ENCODE measurements at places on chromosomes 16 and 17.

GRCh38 chr17:40265337-40265736 lies 22.3 kb upstream of the CDC6 start:
- DNase-seq = no peak

GRCh38 chr17:35169835-35170363 lies 22.3 kb downstream of the UNC45B start:
- DNase-seq = no peak

DNA sequence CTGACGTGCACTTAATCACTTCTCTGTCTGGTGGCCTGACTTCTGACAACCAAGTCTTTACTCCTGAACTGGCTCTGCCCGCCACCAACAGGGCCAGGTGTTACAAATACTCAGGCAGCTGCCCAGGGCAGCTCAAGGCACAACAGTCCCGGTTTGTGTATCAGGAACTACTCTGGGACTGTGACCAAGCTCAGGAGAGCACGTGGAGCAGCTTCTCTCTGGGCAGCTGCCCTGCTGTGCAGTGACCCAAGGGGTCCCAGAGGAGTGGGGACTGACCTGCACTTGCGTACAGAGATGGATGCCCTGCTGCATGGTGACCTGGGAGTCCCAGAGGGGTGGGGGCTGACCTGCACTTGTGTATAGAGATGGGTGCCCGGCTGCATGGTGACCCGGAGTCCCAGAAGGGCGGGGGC lies 21.9 kb downstream of the LITAFD start:
- DNase-seq = no peak

DNA sequence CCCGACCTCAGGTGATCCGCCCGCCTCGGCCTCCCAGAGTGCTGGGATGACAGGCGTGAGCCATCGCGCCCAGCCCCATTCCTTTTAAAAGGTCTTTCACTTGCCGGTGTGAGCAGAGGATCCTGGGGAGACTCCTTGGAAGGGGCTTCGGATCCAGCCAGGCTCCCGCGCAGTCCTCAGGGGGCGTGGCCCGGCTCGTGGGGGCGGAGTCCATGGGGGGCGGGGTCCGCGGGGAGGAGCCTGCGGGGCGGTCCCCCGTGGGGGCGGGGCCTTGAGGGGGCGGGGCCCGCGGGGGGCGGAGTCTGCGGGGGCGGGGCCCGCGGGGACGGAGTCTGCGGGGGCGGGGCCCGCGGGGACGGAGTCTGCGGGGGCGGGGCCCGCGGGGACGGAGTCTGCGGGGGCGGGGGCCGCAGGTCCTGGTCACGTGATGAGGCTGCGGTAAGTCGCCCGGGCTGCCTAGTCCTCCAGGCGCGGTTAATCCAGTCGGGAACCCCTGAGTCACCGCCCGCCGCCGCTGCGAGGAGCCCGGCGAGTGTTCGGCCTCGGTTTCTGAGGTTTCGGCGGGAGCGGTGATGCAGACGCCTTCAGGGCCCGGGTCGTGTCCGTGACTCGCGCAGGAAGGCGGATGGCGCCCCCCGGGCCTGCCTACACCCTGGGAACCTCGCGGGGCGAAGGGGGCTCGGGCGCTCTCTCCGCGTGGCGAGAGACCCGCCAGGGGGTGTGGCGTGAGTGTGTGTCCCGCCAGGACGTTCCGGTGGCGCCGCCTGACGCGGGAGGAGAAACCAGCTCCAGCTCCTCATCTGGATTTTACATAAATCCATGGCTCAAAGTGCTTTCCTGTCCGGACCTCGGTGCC lies 23.6 kb upstream of the ABR start:
- DNase-seq = peak; percentile 61

GRCh38 chr17:15287538-15288267 lies 22.6 kb upstream of the PMP22 start:
- no peak for DNase-seq

- DNase-seq = no peak
These were observed 480 bp downstream of the TXNL4B start for GRCh38 chr16:72092832-72093447.

GRCh38 chr17:79813297-79814126 lies 16.6 kb upstream of the CBX8 start:
- no peak for DNase-seq

- no peak for DNase-seq
These were observed 941 bp downstream of the PDK2 start for GRCh38 chr17:50096092-50096491.

DNA sequence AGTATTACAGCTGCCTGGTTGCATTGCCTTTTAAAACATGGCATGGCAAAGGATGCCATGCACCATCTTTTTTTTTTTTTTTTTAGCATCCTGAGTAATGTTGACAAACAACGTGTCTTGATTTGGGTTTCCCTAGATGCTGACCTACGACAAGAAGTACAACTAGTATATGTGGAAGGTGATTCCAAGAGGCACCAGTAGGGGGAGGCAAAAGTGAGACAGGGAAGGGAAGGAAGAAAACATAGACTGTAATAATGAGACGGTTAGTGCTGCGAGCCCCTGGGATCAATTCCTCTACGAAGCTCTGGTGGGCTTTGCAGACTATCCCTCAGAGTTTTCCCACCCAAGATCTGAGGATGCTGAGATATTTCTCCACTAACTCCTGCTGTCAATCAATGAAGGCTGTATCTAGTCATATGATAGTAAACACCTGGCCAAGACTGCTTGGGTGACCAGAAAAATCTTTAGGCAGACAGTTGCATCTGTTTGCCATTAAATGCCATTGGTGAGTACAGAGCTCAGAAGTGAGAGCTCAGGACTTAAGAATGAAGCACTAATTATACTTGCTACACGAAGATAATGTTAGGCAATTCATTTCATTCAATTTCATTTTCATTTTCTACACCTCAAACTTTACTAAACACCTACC lies 458.6 kb upstream of the GOT2 start:
- DNase-seq = no peak

GRCh38 chr16:10688291-10688690 lies 6.4 kb downstream of the TEKT5 start:
- DNase-seq = no peak

- DNase-seq = no peak
These were observed 109.2 kb downstream of the C16orf95 start for GRCh38 chr16:87207965-87208364.

- DNase-seq = peak; percentile 16
These were observed 38.5 kb downstream of the ZNF276 start for GRCh38 chr16:89759746-89760340.

DNA sequence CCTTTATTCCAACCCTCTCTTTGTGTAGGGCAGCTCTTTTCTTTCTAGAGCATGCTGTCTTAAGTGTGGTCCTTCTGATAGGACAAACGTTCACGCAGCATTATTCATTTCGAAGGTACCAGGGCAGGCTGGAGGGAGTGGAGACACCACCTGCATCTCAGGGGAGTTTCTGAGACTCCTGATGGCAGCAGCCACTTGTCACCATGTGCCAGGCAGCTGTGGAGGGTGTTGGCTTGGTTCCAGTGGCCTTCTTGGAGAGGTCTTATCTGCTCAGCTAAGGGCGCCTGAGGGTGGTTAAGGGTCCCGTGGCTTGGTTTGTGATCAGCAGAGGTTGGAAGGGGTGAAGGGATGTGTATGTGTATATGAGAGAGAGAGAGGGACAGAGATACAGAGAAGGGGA lies 257.1 kb upstream of the EEF2KMT start:
- no peak for DNase-seq

- no peak for DNase-seq
These were observed 2.1 kb downstream of the P2RX5 start for GRCh38 chr17:3693829-3694231.

DNA sequence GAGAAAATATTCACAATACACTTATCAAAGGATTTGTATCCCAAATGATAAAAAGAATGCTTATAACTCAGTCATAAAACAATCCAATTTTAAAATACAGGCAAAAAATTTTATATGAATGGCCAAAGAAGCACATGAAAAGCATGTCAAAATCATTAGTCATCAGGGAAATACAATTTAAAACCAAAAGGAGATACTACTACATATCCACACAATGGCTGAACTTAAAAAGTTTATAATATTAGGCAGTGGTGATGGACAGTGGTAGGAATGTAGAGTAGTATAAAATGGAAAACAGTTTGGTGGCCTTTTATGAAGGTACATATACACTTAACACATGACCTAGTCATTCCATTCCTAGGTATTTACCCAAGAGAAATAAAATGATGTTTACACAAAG lies 12.2 kb downstream of the CMC2 start:
- DNase-seq = no peak

- DNase-seq = no peak
These were observed 13.7 kb upstream of the CDC42EP4 start for GRCh38 chr17:73325527-73325842.

DNA sequence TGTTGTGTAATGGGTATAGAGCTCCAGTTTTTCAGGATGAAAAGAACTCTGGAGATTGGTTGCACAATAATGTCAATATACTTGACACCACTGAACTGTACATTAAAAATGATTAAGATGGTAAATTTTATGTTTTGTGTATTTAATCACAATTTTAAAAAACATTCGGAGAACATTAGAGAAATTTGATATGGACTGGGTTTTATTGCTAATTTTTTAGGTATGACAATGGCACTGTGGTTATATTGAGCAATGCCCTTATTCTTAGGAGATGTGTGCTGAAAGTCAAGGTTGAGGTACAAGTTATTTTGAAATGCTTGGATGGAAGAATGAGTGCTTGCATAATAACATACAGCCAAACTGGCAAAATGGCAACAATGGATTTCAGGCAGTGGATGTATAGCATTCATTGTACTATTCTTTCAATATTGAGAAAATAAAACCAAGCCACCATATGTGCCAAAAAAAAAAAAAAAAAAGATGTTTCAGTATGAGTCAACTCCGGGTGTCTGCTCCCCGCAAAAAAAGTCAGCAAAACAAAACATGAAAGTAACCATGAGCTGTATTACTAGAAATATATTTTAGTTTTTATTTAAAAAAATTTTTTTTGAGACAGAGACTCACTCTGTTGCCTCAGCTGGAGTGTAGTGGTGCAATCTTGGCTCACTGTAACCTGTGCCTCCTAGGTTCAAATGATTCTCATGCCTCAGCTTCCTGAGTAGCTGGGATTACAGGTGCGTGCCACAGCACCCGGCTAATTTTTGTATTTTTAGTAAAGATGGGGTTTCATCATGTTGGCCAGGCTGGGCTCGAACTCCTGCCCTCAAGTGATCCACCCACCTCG lies 19.8 kb downstream of the HOXB1 start:
- DNase-seq = peak; percentile 24

- DNase-seq = no peak
These were observed 7.7 kb downstream of the CCL16 start for GRCh38 chr17:35973333-35974260.

- no peak for DNase-seq
These were observed 8.7 kb downstream of the ZDHHC7 start for GRCh38 chr16:85002608-85003007.

DNA sequence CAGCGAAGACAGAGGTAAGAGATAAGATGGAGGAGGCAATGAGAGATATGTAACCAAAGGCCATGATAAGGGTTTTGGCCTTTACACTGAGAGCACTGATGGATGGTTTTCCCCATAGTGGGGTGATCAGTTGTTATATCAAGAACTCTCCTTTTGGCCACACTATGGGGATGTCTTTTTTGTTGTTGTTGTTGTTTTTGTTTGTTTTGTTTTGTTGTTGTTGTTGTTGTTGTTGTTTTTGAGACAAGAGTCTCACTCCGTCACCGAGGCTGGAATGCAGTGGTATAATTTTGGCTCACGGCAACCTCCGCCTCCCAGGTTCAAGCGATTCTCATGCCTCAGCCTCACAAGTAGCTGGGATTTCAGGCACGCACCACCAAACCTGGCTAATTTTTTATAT lies 244.8 kb upstream of the DYNLRB2 start:
- no peak for DNase-seq

DNA sequence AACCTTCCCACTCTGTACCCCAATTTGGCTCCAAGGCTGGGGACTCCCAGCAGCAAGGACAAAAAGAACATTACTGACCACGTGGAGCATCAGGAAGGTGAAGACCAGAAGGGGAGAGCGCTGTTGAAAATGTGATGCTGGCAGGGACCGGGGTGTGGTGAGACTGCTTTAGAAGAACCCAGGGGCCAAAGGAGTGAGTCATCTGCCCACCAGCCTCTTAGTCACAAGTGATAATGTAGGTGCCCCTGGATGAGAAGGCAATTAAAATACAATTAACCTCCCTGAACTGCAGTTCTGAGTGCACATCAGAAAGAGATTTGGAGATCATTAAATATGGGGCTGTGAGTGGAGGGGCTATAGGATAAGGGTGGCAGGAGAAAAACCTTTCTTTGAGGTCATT lies 366.6 kb upstream of the CCL2 start:
- no peak for DNase-seq

- no peak for DNase-seq
These were observed 47.8 kb upstream of the RASL10B start for GRCh38 chr17:35683591-35683990.

- DNase-seq = no peak
These were observed 202.4 kb downstream of the AXIN2 start for GRCh38 chr17:65359016-65359415.

DNA sequence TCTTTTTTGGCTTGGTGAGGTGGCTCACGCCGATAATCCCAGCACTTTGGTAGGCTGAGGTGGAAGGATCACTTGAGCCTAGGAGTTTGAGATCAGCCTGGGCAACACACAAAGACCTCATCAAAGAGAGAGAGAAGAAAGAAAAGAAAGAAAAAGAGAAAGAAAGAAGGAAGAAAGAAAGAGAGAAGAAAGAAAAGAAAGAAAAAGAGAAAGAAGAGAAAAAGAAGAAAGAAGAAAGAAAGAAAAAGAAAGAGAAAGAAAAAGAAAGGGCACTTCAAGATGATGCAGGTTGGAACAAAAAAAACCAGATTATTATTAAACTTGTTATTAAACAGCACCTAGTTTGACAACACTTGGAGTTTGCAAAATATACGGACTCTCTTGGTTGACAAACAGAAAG lies 21.2 kb upstream of the ADCY9 start:
- no peak for DNase-seq

DNA sequence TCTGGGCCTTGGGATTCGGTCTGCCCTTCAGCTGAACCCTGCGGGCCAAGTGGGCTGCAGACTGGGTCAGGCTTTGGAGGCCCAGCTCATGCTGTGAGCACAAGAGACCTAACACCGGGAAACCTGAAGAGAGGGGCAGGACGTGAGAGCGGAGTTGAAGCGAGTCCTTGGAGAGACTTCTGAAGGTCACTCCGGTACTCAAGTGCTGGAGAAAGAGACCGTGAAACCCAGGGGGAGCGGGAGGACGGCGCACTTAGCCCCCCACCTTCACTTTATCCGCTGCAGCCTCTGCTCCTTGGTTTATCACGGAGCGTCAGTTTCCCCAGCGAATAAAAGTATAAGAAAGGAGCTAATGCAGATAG lies 361 bp downstream of the UQCRC2 start:
- no peak for DNase-seq

GRCh38 chr16:89971495-89972243 lies 23.1 kb downstream of the DEF8 start:
- DNase-seq = no peak

DNA sequence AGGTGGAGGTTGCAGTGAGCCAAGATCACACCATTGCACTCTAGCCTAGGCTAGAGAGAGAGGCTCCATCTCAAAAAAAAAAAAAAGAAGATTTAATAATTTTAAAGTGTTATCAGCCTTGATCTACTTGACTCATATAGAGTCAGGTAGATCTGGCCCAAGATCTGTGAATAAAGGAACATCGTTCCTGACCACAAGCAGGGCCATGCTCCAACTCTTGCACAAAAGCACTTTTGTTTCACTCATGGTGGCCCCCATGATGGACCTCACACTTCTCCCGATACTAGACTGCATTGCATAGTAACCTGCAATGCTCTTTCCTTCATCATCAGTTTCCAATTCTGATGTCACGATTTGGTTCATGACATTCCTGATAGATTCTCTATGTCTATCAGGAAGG lies 5.2 kb upstream of the MYH11 start:
- DNase-seq = no peak
